ENCODE measurements at places on chromosomes 5 and 9. TPM values are rescaled to one million over a fixed set of nuclear protein-coding genes. Genes with fewer than 3 reads are reported as not detected.

DNA sequence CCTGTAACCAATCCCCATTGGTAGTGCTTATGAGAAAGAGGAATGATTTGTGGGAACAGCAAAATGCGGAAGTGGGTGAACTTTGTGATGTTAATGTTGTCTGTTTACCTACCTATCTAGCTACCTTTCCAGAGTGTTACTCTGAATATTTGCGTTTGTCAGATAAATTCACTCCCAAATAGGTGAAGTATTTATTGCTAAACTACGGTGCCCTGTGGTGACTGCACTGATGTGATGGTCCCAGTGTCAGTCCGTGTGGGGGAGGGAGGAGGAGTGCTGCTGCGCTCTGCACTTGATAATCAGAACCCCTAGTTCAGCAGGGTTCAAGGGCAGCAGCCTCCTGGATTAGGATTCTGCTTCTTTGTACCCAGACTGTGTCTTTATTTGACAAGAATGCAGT lies 55.3 kb downstream of the TJP2 start:
- DNase-seq = no peak

PHYKPL gene
- total RNA-seq = 78.3 TPM

GRCh38 chr9:74887041-74887980 lies at the start of gene TRPM6:
Gene TRPM6, minus strand, starts transcription at chr9:74887921. Its CDS starts 65 bp downstream, at chr9:74887856.
- DNase-seq = peak; percentile 21

DNA sequence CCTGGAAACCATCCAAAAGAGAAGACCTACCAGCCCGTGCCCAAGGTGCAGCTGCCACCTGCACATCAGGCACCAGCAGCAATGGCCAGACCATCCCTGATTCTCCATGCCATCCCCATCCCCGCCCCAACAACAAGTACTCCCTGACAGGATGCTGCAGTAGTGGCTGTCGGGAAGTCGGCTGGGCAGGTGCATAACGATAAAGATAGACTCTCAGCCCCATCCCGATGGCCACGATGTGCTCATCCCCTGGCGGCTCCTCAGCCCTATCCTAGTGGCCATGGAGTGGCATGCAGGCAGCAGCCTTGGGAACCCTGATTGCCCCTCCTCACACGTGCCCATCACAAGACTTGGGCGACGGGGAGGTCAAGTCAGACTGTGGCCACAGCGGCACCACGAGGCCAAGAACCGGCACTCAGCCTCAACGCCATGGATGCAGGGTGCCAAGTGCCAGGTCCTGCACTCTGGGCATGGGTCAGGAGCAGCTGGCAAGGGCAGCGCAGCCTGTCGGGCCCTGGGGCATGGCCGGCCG lies 368.8 kb upstream of the SPATA31A5 start:
- DNase-seq = no peak

SUB1 gene
- total RNA-seq = 91.1 TPM

DNA sequence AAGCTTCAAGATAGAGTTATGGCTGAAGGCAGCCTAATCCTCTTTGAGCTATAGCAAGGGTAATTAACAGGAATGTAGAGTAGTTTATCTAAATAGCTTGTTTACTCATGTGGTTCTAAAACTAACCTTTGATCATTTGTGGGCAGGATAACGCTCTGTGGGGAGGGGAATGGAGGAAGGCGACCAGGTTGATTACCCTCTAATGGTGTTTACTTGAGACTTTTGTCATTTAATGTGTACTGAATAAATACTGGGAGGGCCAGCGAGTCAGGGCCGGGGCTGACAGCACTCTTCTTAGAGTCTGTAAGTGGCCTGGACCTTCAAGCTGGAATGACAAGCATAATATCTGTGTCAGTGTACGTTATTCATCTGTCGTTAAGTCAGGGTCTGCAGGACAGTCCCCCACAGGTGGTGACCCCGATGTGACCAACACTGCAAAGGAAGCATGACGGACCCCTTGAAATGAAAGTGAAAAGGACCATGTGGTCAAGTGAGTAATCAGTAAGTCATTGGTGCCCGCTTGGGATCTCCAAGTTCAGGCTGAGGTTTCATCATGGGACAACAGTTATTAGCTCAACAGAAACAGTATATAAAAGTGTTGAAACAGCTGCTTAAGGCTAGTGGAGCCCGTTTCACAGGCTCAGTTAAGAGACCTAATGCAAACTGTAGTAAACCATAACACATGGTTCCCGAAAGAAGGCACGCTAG lies 162.6 kb downstream of the CPLANE1 start:
- DNase-seq = no peak

DNA sequence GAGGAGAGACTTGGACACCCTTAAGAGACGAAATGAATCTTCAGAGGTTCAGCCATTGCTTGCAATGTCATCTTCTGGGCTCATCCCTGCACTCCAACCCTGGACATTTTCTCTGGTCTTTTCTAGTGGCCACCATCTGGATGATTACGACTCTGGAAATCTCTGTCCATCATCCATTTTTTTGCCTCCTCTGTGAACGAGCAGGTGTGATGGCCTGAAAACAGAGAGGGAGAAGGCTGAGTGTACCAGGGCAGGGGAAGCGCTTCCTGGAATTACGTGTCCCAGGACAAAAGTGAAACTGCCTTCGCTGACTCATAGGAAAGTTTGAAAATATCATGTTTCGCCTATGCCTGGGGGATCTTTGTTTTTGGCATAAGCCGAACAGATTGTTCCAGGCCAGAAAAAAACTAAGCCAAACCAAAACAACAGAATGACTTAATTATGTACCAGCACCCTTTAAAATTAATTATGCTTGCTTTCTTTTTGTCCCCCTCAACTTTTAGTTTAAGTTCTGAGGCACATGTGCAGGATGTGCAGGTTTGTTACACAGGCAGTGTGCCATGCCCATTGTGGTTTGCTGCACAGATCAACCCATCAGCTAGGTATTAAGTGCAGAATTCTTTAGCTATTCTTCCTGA lies 31.9 kb downstream of the ANKRD33B start:
- DNase-seq = no peak

- no peak for DNase-seq
Observed at GRCh38 chr5:139287890-139288635, 5.5 kb upstream of the MATR3 start.

DNA sequence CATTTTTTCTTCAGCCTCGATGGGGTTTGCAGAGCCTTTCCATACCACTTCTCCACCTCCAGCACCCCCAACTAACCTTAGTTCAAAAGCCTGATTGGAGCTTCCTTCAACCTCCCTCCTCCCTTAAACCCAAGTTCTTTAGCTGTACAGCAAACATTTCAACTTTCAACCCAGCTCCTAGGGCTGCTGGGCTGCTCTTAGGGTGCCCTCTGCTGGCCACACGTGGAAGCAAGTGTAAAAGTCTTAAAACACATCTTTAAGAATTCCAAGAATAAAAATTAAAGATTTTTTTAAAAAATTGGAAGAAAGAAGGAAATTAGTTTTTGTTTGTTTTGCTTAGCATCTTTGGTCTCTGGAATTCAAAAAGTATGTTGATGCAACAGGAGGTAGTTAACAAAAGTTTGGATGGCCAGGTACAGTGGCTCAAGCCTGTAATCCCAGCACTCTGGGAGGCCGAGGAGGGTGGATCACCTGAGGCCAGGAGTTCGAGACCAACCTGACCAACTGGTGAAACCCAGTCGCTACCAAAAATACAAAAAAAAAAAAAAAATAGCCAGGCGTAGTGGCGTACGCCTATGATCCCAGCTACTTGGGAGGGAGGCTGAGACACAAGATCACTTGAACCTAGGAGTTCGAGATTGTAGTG lies 15.5 kb upstream of the HSD17B3 start:
- no peak for DNase-seq

DNA sequence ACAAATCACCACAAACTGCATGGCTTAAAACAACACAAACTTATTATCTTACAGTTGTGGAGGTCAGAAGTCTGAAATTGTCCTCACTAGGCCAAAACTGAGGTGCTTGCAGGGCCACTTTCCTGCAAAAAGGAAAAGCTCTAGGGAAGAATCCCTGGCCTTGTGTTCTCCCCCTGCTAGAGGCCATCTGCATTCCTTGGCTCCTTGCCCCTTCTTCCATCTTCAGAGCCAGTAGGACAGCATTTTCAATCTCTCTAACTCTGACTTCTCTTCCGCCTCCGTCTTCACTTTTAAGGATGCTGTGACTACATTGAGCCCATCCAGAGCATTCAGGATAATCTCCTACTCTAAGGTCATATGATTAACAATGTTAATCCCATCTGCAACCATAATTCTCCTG lies 236.6 kb downstream of the CDK5RAP2 start:
- no peak for DNase-seq

PCDHGA12 gene
- total RNA-seq = 26.0 TPM

- no peak for DNase-seq
Observed at GRCh38 chr9:4973246-4973645, 11.8 kb upstream of the JAK2 start.

- no peak for DNase-seq
Observed at GRCh38 chr5:32961059-32961415, 249.9 kb downstream of the NPR3 start.

DNA sequence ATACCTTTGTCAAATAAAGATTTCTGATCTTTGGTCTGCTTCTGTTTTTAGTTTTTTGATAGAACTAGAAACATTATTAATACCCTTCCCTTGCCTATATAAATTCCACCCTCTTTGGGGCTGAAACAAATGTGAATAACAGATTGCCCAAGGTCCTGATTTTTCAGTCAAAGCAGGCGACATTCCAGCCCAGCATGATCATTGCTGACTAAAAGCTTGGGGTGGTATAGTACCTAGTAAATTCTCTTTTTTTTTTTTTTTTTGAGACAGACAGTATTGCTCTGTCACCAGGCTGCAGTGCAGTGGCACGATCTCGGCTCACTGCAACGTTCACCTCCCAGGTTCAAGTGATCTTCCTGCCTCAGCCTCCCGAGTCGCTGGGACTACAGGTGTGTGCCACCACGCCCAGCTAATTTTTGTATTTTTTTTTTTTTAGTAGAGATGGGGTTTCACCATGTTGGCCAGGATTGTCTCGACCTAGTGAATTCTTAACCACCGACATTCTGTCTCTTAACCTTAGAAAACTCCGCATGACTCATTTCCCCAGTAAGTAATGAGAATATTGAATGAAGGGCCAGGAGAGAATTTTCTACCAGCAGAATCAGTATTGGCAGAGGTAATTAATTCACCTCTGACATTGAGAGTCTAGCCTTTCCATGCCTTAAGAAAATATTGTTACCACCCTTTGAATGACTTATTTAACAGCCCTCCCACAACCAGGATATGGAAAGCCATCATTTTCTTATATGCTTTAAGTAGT lies 226.4 kb downstream of the GNA14 start:
- no peak for DNase-seq

GRCh38 chr5:109496112-109496511 lies 86.3 kb upstream of the PJA2 start:
- DNase-seq = no peak

INSL4 gene
- total RNA-seq = not detected

DNA sequence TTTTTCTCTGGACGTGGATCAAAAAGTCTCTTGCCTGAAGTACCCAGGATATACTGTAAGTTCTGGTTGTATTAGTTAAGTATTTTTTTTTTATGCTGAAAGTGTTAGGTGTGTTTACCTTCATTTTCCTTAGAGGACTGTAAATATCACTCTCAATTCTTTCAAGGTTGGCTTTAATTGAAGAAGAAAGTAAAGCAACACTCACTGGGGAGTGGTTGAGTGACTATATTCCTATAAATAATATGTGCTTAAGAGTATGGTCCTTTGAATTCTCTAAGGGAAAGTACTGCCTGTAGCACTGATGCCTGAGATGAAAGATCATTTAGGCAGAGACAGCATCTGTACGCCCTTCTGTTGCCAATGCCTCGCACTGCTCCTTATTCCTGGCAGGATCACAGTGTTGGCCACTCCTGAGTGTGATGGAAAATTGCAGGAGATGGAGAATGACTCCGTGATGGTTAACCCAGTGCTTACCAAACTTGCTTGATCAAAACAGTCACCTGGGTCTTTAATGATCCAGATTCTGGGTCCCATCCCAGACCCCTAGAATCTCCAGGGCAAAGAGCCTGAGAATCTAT lies 182.0 kb upstream of the MPDZ start:
- DNase-seq = no peak

IGIP gene
- total RNA-seq = 25.9 TPM

GRCh38 chr5:171757853-171758535 lies 27.6 kb upstream of the SMIM23 start:
- DNase-seq = no peak

DNA sequence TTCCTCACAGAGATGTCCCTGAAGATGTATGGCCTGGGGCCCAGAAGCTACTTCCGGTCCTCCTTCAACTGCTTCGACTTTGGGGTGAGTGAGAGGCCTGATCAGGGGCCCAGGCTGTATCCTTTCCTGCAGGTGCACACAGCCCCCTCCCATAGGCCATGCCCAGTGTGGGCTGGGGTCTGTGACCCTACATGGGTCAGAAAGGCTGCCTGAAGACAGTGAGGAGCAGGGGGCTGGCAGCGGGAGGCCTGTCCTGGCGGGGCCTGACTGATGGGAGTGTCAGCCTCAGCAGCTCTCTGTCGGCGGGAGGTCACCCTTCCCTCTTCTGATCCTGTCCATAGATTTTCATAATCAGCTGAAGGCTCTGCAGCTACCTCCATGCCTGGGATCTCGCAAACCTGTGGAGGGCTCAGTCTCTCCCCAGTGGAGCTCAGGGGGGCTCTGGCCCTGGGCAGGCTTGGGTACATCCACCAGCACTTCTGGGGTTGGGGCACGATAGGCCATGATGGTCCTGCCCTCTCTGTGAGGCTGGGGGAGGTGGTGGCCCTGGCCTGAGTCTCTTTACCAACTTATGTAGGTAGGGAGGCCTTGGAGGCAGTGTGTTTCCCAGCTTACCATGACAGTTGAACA lies 98.5 kb downstream of the CACNA1B start:
- no peak for DNase-seq

SCGB3A2 gene
- not detected for total RNA-seq

DNA sequence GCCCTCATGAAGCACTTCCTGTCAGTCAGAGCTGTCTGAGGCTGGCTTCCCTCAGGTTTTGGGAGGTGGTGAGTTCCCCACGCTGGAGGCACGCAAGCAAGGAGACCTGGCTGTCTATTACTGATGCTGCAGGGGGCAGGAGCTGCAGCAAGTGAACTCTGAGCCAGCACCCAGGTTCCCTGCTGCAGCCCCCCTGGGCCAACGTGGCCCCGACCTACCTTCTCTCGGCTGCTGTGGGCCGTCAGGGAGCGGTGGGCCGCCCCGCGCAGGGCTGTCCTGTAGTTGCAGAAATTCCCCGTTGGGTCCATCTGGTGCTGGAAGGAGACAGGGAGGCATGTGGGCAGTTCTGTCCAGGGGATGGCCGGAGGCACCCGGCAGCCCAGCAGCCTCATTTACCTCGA lies 46.8 kb upstream of the RNF130 start:
- no peak for DNase-seq

GRCh38 chr9:132948482-132949050 lies 4.2 kb upstream of the TSC1 start:
- DNase-seq = no peak

HSPB3 gene
- 0.95 TPM for total RNA-seq

MAP1B gene
- 616 TPM for total RNA-seq

LTC4S gene
- 4.9 TPM for total RNA-seq

All from thoracic aorta (tissue), 2 donors.